ENCODE measurements at places on chromosomes 3 and 15.

- no peak for DNase-seq
Observed at GRCh38 chr15:67321352-67321751, 66.8 kb downstream of the IQCH start.

DNA sequence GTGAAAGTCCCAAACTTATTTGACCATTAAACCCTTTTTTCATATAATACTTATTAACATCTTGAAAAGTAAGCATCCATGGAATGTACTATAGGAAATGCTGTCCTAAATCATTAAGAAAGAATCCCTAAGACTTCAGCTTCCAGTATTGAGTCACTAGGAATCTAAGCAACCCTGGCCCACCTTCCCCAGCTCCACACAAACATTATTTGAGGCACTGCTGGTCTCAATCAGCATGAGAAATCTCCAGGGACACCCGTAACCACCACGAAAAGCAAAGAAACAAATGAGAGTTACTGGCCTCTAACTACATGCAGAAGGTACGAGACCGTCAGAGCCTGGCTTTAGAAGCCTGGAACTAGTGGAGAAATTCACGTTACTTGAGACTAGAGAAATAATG is 68.2 kb downstream of the POLQ start:
- no peak for DNase-seq

DNA sequence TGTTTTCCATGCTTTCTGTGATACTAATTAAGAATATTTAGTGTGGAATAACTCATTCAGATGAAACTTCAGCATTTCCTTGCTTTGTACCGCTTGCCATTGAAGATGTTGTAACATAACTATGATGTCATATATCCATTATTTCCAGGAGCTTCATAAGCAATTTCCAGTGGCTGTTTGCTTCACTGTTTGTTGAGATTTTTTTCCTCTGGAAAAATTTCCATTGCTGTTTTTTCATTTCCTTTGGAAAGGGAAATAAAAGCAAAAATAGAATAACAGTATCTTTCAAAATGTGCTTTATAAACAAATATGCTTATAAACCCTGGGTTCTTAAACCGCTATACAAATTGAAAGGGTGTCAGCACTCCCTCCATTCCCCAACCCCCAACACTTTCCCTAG is 319.6 kb upstream of the SEMA6D start:
- no peak for DNase-seq

- DNase-seq, result no peak
Observed at GRCh38 chr3:194937144-194937543, 251.5 kb downstream of the FAM43A start.
